ENCODE measurements at places on chromosomes 4 and X. TPM values are rescaled to one million over a fixed set of nuclear protein-coding genes. Genes with fewer than 3 reads are reported as not detected.

- no peak for DNase-seq
These were observed 30.0 kb upstream of the PGK1 start for GRCh38 chrX:78074088-78074487.

- no peak for DNase-seq
These were observed 90.9 kb downstream of the ZNF827 start for GRCh38 chr4:145847764-145848163.

DNA sequence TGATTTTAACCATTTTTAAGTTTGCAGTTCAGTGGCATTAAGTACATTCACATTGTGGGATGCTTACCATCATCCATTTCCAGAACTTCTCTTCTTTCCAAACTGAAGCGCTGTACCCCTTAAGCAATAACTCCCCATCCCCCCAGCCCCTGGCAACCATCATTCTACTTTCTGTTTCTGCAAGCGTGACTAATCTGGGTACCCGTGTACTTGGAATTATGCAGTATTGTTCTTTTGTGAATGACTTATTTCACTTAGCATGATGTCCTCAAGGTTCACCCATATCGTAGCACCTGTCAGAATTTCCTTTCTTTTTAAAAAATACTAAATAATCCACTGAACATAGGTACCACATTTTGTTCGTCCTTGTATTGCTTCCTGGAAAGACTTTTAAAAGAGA lies 32.9 kb downstream of the USP9X start:
- no peak for DNase-seq

S100P gene
- not detected for polyA plus RNA-seq

- DNase-seq, result peak; percentile 12
These were observed 1.7 kb upstream of the MAGEH1 start for GRCh38 chrX:55450259-55450658.

USP46 gene
- polyA plus RNA-seq, result 6.0 TPM

DNA sequence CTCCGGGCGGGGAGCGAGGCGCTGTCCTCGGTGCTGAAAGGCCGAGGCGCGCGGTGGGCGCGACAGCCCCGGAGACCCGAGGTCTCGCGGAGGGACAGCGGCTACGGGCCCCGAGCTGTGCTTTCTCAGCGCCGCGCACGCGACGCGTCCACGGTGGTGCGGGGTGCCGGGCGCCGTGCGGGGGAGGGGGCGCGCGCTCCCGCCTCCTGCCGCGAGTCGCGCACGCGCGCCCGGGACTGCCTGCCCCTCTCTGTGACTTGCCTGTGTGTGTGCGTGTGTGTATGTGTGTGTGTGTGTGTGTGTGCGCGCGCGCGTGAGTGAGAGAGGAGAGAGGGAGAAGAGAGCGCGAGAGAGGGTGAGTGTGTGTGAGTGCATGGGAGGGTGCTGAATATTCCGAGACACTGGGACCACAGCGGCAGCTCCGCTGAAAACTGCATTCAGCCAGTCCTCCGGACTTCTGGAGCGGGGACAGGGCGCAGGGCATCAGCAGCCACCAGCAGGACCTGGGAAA lies at the start of gene GRIA2:
TSS of gene GRIA2 (plus strand) at position 358 of the 511 bp plus-strand sequence. CDS start 315 bp downstream, outside the sequence.
- DNase-seq, result peak; percentile 54

DNA sequence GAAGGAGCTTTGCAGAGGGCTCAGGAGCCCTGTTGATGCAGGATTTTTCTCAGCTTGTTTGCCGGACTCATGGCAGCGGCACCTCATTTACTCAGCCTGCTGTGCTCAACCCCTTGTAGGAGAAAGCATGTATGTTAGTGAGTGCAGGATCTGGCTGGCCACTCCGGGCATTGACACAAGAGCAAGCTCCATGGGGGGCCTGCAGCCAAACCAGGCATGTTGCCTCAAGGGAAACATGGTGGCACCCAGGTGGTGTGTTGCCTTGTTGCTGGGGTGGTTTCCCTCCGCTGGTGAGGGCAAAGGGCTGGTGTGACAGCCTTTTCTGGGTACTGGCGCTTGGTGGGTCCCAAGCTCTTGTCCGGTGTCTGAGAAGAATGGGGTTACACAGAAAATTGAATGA lies 189.3 kb upstream of the ANXA3 start:
- DNase-seq, result no peak

Data from IMR-90 (cell line).